ENCODE measurements at places on chromosomes 12 and 14.

DNA sequence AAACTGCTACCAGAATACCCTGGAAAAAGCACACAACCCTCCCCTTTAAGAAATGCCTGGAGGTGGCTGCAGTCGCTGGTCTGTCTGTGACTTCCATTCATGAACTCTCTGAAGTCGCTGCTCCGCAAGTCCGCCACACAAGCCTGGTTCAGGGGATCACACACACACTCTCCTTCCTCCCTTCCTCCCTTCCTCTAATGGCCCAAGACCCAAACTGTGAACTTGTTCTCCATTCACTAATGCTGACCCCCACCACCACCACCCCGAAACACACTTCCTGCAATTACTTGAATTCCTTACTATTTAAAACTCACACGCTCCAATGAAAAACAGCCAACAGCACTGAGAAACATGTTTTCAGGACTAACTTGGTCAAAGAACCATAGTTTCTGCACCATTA lies 1.0 kb upstream of the LMO3 start:
- DNase-seq: peak; percentile 77

DNA sequence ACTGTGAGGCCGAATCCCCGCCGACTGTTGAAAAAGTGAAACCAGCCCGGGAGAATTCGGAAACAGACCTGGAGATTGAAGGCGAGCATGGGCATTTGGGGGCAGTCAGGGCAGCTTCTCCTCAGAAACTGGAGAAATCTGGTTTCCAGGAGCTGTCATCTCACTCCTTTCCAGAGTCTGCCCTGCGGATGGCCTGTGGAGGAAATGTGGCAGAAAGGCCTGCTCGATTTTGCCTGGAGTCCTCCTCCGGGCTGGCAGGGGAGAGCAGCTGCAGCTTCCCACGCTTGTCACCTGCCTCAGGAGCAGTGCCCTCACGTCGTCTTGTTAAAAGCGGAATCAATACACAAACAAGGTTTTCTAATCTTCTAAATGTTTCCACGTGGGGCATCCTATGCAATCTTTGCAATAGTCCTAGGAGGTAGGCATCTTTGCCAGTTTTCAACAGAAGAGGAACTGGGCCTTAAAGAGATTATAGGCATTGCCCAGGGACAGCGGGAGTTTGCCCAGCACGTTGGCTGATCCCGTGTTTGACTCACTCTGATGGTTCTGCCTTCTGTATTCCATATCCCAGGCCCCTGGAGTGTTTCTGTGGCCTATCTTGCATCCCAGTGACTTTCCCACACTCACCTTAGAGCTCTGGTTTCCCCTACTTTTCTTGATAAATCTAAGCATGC lies 2.3 kb downstream of the LRRC74A start:
- DNase-seq: no peak

DNA sequence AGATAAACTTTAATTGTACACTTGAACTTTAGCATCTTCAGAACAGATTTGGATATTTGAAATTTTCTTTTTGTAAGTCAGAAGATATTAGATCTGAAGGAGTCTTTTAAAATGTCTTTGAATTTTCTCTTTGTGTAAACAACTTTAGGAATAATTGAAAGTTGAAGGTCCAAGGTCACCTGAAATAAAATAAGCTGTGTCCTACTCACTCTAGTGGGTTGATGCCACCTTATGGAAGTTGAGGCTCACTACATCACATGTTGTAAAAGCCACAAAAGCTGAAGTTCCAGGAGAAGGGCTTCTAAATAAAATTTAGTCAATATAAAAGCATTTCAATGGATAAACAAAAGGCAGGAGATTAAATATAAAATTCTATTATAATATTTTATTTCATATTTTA lies 122.0 kb upstream of the ATXN7L3B start:
- no peak for DNase-seq

DNA sequence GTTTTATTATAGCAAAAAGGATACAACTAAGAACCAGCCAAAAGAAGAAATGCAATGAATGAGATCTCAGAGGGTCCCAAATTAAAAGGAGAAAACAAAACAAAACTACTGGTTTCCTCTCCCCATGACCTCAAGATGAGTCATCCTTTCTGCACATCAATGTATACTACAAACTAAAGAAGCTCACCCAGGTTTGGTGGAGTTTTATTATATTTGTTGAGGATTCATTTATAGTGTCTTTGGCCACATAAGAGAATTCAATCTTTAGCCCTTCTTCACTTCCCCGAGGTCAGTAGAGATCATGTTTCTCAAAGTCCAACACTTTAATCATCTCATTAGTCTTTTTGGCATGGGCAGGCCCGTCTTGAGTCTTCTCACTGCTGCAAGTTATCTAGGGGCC lies 210.6 kb downstream of the SLC6A15 start:
- DNase-seq: no peak

DNA sequence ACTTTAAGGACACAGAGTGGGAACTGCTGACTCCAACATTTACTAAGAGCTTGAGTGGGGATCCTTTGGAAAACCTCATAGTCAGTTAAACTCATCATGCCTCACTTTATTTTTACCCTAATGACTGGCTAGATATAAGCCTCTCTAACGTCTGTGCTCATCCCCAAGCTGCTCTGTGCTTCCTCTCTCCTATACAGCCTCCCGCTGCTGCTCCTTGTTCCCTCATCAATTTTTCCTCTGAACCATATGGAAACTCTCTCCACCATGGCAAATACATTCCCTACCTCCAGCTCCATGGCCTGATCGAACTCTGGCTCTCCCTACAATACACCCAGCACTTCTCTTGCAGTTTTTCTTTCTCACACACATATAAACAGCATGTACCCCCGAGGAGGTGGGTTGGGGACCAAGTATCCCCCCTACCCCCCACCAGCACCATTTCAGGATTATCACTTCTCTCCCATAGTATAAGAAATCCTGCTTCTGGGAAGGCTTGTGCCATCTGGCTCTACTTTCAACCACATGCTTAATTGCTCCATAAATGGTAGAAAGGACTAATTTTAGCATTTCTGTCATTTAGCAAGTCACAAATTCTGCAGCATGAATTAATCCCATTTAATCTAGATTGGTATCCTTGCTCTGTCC lies 39.2 kb upstream of the DYRK2 start:
- DNase-seq: no peak

- no peak for DNase-seq
These were observed 445.6 kb upstream of the MIS18BP1 start for GRCh38 chr14:45698462-45699134.

GRCh38 chr12:18923721-18924120 lies 185.8 kb downstream of the CAPZA3 start:
- DNase-seq: no peak

DNA sequence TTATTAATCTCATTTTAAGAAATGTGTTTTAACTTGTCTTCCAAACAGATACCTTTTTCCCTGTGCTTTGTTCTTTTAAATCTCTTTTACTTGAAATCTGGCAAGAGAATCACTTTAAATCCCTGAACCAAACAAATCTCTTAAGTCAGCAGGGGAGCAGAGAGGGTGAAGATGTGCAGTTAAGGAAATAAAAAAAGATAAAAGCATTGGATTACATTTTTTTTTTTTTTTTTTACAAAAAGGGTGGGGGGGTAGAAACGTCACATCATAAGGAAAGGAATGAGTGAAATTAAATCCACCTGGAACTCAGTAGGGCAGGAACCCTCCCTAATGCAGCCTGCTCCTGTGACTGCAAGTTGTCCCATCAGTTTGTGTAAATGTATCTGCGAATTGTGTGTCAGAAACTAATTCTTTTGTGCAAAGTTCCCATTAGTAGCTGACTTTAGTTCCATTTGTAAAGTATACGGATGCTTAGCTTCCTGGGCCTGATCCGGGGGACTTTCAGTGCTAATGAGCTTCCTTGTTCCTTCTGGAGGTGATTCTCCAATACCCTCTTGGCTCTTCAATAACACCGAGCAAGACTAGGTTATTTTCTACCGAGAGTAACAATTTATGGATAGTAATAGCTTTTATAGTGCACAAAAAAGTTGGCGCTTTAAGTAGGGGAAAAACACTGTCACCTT lies 1.5 kb downstream of the TTC6 start:
- no peak for DNase-seq

- no peak for DNase-seq
These were observed 72.9 kb downstream of the FRMD6 start for GRCh38 chr14:51724650-51725049.

DNA sequence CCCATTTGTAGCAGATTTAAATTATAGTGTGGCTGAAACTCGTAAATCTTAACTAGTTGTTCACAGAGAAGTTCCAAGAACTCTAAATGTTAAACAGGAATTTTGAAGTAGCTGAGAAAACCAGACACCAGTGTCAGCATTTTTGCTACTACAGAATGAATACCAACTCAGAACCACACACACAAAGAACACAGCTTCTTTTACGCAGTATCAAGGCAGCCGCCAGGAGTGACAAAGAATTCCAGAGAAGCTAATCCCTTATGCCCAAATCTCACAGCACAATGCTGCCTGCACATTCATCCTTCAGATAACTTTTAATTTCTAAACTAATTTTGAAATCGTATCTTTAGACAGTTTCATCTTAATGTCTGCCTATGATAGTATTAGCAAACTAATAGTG lies 37.4 kb downstream of the SLC6A15 start:
- no peak for DNase-seq

- DNase-seq: no peak
These were observed 75.3 kb downstream of the TMCC3 start for GRCh38 chr12:94575024-94575423.

GRCh38 chr14:28284546-28285300 lies 481.9 kb upstream of the FOXG1 start:
- DNase-seq: no peak

GRCh38 chr14:71086567-71086966 lies 179.3 kb downstream of the PCNX1 start:
- no peak for DNase-seq

GRCh38 chr14:80942191-80942600 lies 658 bp upstream of the CEP128 start:
- DNase-seq: no peak

- no peak for DNase-seq
These were observed 41.9 kb upstream of the MED13L start for GRCh38 chr12:116319233-116319897.

DNA sequence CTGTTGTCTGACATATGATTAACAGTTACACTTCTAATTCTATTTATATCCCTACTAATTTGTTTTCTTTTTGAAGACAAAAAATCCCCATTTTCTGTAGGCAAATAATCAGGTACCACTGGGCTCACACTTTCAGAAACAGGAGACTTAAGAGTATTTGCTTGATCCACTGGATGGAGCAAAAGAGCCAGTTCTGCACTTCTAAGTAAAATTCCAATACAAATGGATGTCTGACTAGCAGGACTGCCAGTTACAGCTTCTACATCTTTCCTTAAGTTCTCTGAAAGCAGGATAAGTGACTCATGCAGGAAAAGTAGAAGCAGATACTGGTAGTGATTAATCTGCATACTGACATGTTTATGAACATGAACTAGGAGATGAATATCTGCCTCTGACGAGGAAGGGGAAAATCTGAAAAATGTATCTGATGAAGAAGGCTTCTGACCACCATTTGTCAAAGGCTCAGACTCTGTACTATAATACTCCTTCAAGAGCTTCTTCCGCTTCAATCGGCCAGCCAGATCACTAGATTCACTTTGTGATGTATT lies 73.8 kb upstream of the ANKS1B start:
- no peak for DNase-seq

DNA sequence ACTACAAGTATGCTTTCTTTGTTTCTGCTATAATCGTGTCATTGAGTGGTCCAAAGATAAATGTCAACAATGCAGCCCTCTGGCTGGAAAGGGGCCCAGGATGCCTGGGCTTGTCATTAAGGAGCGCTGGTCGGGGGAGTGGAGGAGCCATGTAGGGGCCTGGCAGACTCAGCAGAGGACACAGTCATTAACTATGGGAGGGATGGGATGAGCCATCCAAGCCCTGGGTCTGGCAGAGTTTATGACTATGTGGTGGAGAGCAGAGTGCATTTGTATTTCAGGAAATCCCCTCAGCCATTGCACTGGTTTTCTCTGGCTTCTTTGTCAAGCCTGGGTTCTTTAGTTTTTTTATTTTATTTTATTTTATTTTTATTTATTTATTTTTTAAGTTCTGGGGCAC lies 243.1 kb downstream of the C12orf75 start:
- DNase-seq: no peak

- no peak for DNase-seq
These were observed 255.7 kb downstream of the BTG1 start for GRCh38 chr12:91889910-91890309.

GRCh38 chr14:92582706-92583452 lies 69.3 kb downstream of the RIN3 start:
- DNase-seq: no peak

DNA sequence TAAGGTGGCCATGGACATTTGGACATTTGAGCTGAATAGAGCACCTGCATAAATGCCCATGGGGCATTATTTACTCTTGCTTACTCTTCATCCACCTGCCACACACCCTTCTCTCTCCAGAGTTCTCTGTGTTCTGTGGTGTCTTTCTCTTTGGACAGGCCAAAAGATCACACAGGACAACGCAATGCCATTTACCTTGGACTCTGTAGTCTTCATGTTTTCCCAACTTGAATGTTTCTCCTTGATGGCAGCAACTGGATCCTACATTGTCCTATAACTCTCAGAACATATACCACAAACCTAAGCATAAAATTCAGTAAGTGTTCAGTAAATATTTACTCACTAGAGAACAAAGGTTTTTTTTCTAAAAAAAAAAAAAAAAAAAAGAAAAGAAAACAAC lies 41.7 kb upstream of the PTHLH start:
- DNase-seq: no peak

DNA sequence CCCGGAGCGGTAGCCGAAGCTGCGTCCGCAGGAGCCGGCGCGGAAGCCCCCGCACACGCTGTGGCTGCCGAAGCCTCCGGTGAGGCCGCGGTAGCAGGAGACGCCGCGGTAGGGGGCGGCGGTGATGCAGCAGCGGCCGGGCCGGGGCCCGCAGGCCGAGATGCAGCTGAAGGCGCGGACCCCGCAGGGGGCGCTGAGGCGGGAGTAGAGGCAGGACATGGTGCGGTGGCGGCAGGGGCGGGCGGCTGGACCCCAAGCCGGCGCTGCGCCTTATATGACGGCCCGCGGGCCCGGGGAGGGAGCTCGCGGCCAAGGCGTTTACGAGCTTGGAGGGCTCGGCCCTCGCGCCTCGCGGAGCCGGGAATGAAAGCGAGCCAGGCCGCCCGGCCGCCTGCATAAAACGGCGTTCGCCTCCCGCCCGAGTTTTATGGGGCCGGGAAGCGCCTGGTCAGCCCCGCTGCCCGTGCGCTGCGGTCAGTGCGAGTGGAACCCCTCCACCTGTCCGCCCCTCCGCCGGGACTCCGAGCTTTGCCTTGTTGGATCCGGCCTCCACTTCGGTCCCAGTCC lies 16.0 kb upstream of the KRT86 start:
- DNase-seq: no peak

GRCh38 chr14:99357151-99357915 lies 85.3 kb upstream of the BCL11B start:
- DNase-seq: peak; percentile 64

DNA sequence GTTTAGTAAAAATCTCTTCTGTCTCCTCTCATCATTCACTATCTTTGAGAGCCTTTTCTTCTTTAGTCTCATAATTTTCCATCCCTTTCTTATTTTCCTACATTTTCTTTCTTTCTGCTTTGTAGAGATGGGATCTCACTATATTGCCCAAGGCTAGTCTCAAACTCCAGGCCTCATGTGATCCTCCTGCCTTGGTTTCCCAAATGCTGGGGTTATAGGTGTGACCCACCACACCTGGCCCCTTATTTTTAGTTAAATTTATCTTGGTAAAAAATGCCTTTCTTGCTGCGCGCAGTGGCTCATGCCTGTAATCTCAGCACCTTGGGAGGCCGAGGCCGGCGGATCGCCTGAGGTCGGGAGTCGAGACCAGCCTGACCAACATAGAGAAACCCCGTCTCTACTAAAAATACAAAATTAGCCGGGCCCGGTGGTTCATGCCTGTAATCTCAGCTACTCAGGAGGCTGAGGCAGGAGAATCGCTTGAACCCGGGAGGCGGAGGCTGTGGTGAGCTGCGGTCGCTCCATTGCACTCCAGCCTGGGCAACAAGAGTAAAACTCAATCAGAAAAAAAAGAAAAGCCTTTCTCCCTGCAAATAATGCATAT lies 996 bp downstream of the SLC2A3 start:
- peak; percentile 74 for DNase-seq
